ENCODE measurements at places on chromosomes 5 and 9.

DNA sequence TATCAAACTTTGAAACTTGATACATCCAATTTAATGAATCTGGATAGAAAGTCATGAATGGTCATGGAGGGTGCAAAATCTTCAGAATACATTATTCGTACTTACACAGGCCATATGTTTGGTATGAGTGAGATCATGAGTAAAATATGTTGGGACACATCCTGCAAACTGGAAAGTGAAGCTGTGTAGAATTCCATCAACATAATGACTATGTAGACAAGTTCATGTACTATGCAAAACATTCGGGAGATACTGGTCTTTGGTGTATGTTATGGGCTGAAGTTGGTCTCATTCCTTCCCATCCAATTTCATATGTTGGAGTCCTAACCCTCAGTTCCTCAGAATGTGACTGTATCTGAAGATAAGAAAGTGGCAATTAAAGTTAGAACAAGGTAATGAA lies 18.1 kb upstream of the CTNND2 start:
- no peaks in the 10 kb centered on the region for H3K27me3 ChIP-seq
- H3K36me3 ChIP-seq: no peaks in the 10 kb centered on the region
- DNase-seq: no peak
- no peaks in the 10 kb centered on the region for H3K4me1 ChIP-seq
- no peak overlapping the region for H3K4me3 ChIP-seq
- H3K27ac ChIP-seq: no peak overlapping the region

- H3K36me3 ChIP-seq: no peaks in the 10 kb centered on the region
- no peaks in the 10 kb centered on the region for H3K27me3 ChIP-seq
- H3K27ac ChIP-seq: no peak overlapping the region
- no peak for DNase-seq
These were observed 50.0 kb downstream of the NFIB start for GRCh38 chr9:14263707-14264483.

DNA sequence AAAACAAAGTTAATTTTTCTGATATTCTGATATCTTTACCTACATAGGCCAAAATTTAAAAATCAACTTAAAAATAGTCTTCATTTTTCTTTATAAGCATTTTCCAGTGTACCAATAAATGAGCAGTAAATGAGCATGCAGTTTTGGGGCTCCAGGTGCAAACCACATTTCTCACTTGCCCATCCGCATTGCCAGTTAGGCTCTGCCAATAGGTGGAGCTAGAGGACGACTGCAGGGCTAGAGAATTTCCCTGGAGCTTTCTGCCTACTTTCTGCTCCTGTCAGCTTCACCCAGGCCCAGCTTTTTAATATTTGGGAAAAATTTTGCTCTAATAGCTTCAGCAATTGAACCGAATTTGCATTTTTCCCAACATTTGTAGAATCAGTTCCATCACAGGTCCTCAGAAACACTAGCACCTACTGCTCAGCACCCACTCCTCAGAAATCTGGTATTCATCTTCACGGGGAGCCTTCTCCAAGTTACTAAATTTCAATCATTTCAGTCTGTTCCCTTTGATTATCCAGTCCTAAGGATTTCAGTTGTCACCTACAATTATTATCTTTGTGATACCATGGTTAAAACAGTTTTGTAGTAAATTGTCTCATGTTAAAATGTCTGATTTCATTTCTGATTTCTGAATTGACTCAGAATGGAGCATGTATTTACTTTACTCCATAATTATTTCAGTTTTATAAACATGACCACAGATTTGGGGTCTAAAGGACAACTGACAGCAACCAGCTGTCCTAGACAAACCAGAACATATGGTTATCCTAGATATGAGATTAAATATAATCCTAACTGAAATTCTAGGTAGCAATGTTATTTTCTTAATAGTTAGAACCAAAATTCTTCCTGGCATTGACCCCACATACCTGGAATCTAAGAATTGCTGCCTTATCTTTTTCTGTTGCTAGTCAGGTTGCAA lies 104.6 kb upstream of the FAM174A start:
- no peak overlapping the region for H3K27ac ChIP-seq
- no peaks in the 10 kb centered on the region for H3K27me3 ChIP-seq
- no peaks in the 10 kb centered on the region for H3K4me1 ChIP-seq
- H3K4me3 ChIP-seq: no peak overlapping the region
- H3K36me3 ChIP-seq: no peaks in the 10 kb centered on the region

GRCh38 chr5:143402553-143403333 lies 743 bp downstream of the NR3C1 start:
- peak overlapping the region; percentile 75 for H3K4me3 ChIP-seq
- DNase-seq: peak; percentile 55
- peak overlapping the region; percentile 69 for H3K27ac ChIP-seq
- peaks cover 11% of the 10 kb centered on the region for H3K36me3 ChIP-seq
- H3K27me3 ChIP-seq: no peaks in the 10 kb centered on the region

- H3K27ac ChIP-seq: no peak overlapping the region
- DNase-seq: no peak
- no peaks in the 10 kb centered on the region for H3K27me3 ChIP-seq
These were observed 28.1 kb downstream of the PIK3R1 start for GRCh38 chr5:68243681-68244080.

GRCh38 chr5:159410480-159410879 lies 80.2 kb upstream of the IL12B start:
- no peak overlapping the region for H3K4me3 ChIP-seq
- peaks cover 38% of the 10 kb centered on the region for H3K4me1 ChIP-seq
- H3K27ac ChIP-seq: no peak overlapping the region
- DNase-seq: no peak
- no peaks in the 10 kb centered on the region for H3K27me3 ChIP-seq

GRCh38 chr5:73352649-73353230 lies 95.8 kb downstream of the FOXD1 start:
- DNase-seq: no peak
- H3K4me1 ChIP-seq: no peaks in the 10 kb centered on the region
- no peak overlapping the region for H3K4me3 ChIP-seq
- no peak overlapping the region for H3K27ac ChIP-seq
- no peaks in the 10 kb centered on the region for H3K36me3 ChIP-seq

DNA sequence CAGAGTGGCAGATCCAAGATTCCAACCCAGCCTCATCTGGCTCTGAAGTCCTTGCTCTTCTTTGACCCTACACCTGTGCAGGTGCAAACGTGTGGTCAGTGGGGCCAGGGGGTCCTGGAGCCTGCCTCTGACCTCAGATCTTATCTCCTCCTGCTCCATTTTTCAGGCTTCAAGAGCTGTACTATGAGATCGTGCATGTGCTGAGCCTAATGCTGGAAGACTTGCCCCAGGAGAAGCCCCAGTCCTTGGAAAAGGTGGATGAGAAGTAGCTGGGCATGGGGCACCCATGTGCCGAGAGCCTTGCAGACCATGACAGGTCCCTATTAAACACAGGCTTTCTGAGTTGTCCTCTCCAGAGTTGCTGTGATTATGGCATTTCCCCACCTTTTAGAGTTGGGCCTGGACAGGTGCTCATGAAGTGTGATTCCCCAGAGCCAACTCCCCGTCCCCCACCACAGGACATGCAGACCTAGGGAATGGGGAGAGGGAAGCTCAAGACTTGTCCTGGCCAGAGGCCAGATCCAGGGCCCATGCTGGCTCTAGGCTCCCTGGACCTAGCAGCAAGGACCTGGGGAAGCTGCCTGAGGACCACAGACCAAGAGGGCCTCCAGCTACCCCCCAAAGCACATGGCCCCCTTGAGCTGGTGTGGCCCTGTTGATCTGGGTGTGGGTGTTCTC lies 22.5 kb downstream of the PITX1 start:
- H3K27ac ChIP-seq: no peak overlapping the region
- no peaks in the 10 kb centered on the region for H3K4me1 ChIP-seq
- no peak overlapping the region for H3K4me3 ChIP-seq
- no peak for DNase-seq

DNA sequence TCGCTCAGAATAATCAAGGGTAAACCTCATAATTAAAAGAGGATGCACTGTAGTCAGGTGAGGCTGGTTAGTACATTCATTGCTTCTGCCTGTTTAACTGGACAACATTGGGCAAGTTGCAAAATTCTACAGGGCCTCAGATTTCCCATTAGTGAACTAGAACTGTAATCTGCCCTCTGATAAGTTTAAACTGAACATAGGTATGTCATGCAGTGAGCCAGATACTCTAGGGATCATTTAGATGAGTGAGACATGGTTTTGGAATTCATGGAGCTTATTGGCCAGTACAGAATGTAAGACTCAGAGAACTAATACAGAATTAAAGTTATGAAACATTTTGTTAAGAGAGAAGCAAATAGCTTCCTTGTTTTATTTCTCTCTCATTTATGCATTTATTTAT lies 35.9 kb downstream of the RNF44 start:
- H3K4me3 ChIP-seq: no peak overlapping the region
- H3K36me3 ChIP-seq: peaks cover 71% of the 10 kb centered on the region
- DNase-seq: no peak
- no peaks in the 10 kb centered on the region for H3K27me3 ChIP-seq
- H3K4me1 ChIP-seq: no peaks in the 10 kb centered on the region

DNA sequence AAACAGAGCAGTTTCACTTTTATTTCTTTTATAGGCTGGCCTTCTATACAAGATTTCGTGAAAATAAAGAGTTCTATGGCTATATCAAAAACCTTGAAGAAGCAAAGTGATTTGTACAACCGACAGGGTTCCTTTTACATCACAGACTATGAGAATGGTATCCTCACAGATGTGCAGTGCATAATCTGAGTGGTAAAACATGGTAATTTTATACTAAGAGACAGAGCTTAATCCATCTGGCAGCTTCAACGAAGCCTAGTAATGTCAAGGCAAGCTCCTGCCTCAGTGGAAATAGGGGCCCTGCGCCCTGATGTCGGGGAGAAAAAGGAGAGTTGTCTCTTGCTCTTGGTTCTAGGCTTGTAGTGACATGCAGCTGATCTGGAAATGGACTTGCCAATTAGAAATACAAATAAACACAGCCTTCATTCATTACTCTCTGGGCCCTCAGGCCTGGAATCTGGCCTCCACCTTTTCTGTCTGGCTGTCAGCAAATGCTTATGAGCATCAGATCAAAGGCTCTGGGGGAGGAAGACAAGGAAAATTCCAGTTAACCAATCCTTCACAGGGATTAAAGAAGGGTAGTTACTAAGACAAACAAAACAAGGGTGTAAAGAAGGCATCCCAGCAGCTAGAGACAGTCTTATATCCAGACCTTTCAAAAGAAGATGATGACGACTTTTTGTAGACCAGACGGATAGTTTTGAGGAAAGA lies 33.6 kb upstream of the TRIM32 start:
- no peak for DNase-seq
- no peak overlapping the region for H3K4me3 ChIP-seq
- H3K4me1 ChIP-seq: no peaks in the 10 kb centered on the region
- no peaks in the 10 kb centered on the region for H3K27me3 ChIP-seq
- H3K36me3 ChIP-seq: no peaks in the 10 kb centered on the region

Data from CD4-positive, alpha-beta T cell (primary cell).